ENCODE measurements at places on chromosomes 7 and 10.
A peak's percentile ranks its signal among the peaks of the same experiment; 100 is the strongest.

DNA sequence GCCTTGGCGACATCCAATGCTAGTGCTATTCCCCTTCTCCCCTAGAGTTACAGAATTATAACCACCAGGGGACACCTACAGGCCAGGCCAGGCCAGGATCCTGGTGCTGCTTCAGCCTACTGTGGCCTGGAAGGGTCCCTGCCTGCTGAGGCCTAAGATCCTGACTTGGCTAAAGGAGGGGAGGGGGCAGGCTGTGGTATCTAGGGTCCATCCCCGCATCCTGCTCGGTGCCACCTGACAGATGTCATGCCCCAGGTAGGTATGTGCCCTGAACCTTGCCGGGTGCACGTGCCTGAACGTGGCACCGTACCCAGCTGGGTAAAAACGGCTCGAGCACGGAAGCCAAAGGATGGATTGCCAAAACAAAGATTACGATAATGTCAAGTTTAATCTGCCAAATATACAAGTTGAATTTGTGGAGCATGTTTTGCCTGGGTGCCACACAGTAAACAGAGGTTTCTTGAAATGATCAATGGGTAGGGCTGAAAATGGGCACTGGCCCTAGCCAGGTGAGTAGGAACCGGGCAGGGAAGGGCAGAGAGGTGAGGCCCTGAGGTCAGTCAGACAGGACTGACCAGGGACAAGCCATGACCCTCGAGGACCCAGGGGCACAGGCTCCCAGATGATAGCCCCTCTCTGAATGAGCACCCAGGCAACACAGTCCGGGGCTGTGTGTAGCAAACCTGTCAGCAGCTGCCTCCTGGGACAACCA lies 12.6 kb downstream of the PDAP1 start:
- DNase-seq: no peak

GRCh38 chr10:71989661-71990454 lies 25.7 kb downstream of the CHST3 start:
- DNase-seq: no peak

- DNase-seq: no peak
Observed at GRCh38 chr7:30175180-30175579, 40.4 kb downstream of the MTURN start.

DNA sequence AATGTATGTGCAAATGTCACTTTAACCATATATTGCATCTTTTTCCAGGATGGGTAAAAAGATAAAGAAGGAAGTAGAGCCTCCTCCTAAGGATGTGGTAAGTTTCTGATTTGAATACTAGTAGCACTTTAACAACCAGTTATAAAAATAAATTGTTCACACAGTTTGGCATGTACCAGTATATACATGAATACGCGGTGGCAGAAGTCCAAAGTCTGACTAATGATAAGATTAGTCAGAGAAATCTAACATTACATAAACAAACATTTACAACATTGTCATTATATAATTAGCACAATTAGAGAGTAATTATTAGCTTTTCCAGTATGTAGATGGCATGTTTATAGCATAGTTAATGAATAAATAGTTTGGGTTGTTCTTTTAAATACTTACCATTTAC lies 4.1 kb downstream of the ARMC3 start:
- DNase-seq: no peak

- no peak for DNase-seq
Observed at GRCh38 chr7:142832417-142832816, 22.5 kb upstream of the EPHB6 start.

- DNase-seq: no peak
Observed at GRCh38 chr7:45061806-45062425, 26.9 kb downstream of the NACAD start.

DNA sequence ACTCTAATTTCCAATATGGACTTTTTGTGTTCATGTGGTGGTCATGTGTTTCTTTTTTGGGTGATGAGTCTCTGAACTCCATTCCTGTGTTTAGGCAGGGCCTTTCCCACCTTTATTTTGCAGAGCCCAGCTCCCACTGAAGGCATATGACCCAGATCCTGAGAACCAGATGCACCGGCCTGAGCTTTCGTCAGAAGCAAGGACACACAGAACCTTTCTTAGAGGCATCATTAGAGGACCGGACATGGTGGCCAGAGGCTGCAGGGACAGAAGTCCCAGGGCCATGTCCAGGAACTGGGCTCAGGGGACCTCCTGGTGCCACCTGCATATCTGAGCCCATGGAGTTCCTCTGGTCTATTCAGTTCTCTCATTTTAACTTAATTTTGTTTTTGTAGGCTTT lies 200.9 kb upstream of the ZNF32 start:
- DNase-seq: no peak

DNA sequence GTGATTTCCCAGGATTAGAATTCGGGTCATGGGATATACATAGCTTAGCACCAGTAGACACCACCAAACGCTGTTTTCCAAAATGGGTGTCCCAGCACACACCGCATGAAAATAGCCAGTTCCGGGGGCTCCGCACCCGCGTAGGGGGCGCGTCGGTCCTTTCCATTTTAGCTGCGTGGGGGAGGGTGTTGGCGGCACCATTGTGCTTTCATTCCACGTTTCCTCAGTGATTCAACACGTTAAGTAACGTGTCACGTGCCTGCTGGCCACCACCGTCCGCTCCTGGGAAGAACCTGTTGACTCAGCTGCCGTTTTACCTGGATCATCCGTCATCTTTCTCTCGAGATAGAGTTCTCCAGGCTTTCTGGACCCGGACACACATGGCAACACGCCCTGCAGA lies 25.6 kb upstream of the ADGRA1 start:
- DNase-seq: no peak

DNA sequence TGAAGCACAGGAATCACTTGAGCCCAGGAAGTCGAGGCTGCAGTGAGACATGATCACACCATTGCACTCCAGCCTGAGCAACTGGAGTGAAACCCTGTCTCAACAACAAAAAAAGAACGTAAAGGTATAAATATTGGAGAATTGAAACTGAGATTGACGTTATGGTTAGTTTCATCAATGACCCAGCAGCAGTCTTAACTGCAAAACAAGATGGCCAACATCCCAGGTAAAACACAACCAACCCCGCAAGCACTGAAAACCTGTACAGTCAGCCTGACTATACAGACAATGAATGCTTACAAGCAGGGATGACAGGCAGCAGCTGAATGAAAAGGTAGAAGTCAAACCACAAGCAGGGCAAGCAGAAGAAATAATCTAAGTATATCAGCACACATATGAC lies 34.7 kb downstream of the WAPL start:
- no peak for DNase-seq

DNA sequence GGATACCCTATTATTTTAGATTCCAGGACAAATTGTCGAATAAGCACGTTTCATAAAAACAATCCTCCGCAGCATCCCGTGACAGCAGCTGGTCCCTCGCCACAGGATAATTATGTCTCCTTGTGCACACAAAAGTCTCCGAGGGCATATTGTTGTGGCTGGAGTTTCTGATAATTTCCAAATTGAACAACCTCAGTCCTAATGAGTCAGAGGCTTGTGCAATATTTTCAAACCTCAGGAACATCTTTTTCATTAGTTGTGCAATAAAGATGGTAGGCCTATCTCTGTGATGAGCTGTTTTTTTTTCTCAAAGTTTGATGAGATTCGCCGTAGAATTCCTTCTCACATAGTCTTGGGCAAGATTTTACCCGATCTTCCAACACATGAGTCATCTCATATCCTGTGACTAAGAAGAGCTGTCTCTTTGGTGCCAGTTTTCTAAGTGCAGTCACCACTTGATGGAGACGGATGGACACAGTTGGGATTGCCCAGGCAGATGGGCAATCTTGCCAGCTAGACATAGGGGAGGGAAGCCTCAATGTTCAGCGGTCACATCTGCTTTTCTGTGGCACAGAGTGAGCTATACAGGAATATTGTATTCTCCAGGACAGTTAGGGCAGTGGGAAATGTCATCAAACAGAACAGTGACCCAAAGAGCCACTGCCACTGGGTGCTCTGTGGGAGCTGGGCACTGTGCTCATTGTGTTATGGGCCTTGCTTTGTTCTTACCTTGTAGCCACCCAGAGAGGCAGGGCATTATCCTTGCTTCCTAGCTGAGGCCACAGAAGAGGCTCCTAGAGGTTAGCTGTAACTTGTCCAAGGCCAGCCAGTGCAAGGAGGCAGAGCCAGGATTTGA lies 7.8 kb downstream of the HTRA1 start:
- peak; percentile 76 for DNase-seq

DNA sequence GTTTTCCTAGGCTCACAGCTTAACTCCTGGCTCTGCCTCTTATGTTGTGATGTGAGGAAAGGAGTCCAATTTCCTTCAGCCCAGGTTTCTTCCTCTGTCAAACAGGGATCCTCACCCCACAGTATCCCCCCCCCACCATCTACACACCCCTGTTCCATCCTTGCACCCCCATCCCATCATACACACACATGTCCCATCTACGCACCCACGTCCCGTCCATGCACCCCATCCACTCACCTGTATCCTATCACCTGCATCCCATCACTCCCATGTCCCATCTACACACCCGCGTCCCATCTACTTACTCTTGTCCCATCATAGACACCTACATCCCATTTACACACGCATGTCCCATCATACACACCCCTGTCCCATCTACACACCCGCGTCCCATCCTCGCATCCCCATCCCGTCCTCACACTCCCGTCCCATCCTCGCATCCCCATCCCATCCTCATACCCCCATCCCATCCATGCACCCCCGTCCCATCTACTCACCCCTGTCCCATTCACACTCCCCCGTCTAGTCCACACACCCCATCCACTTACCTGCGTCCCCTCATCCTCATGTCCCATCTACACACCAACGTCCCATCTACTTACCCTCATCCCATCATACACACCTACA lies 117.3 kb downstream of the TRRAP start:
- no peak for DNase-seq

GRCh38 chr7:49563693-49564378 lies 209.6 kb upstream of the VWC2 start:
- no peak for DNase-seq

DNA sequence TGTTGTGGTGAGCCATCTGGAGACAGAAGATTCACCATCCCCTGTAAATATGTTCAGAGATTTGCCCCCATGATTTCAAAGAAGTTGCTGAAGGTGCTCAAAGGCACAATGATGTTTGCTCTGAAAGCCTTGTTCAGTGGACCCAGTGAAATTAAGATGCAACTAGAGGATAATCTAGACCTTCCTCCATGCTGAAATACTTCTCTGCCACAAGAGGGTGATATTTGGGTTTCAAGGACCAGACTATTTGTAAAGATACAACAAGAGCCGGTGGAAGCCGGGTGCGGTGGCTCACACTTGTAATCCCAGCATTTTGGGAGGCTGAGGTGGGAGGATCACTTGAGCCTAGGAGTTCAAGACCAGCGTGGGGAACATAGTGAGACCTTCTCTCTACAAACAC lies 13.5 kb upstream of the MSRB2 start:
- no peak for DNase-seq

DNA sequence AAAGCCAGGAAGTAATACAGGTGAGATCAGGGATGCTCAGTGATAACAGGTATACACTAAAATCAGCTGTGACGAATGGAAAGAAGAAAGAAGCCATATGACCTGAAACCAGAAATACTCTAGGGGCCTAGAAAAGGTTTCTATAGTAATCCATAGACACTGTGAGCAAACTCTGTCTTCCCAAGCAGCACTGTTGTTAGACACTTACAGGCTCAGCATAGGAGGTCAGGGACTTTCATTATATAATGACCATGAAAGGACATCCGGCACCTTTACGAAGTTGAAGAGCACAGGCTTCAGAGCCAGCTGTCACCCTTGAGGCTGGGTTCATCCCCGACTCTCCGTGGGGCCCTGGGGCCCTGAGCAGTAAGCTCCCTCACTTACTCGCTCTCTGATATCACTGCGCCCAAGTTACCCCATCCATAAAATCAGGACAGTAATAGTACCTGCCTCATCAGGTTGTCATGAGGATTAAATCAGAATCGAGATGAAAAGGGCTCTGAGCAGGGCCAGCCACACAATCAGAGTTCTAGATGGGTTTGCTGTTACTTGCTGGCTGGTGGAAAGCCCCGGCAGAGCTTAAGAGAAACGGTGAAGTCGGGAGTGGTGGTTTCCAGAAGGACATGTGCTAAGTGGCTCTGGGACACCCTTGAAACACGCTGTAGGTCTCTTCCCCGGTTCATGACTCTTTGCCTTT lies 79.5 kb downstream of the ITIH5 start:
- no peak for DNase-seq

DNA sequence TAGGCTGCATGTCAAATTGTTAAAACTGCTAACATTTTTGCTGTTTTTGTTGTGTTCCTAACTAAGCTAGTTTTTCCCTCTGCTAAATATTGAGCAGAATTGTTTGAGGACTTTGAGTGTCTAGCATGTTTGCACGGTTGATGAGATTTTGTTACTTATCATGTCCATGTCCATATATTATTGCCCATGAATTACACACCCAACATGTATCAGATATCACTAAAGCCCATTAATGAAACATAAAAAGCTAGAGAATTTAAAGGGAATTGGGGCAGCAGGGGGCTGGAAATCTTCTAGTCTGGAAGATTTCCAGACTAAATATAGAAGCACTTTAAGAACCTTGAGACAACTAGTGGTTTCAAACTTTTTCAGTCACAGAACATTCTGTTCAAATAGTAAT lies 197.7 kb downstream of the SNX10 start:
- DNase-seq: no peak

DNA sequence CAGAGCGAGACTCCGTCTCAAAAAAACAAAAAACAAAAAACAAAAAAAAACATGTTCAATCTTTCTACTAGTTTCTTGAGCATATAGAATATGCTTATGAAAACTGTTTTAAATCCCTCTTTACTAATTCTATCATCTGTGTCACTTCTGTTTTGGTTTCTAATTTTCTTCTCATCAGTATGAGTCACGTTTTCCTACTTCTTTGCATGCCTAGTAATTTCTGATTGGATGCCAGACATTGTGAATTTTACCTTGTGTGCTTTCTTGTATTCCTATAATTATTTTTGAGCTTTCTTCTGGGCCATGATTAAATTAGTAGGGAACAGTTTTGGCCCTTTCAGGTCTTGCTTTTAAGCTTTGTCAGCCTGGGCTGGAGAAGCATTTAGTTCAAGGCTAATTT lies 9.9 kb downstream of the MICU1 start:
- DNase-seq: no peak

DNA sequence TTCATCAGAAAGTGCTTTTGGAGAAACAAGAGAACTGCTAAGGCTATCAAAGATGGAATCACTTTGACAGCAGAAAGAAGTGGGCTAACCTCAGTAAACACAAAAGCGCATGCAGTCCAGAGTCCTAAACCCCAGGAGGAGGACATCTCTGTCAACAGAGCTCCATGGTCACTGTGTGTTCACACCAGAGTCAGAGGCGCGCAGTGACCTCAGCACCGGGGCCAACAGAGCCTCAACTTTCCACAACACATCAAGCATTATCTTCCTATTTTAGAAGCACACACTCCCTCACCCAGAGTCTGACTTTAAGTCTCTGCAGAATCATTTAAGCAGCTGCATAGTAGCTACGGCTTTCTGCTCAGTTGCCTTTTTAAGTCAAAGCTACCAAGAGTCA lies 195.3 kb downstream of the DIP2C start:
- no peak for DNase-seq
